ENCODE measurements at places on chromosomes 3 and 15.

DNA sequence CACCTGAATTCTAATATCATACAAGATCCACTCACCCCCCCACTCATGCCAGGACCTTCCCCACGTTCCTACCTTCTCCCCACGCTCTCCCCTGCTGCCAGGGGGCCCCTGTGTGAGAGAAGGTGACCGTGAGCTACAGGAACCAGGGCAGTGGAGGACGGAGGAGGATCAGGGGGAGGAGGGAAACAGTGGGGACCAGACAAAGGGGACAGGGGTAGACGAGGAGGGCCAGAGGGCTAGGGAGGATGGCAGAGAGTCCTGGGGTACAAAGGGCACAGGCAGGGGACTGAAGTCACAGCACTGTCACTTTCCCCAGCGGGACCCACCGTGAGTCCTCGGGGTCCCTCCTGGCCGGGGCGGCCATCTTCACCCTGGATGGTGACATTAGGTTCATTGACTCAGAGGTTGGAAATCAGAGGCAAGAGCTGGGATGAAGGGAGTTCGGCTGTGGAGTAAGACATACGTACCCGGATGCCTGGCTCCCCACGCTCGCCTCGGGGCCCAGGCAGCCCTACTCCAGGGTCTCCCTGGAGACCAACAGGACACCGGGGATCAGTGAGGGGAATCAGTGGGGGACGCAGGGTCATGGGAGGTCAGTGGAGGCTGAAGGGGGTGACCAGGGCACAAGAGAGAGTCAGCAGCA lies 6.3 kb upstream of the UCN2 start:
- DNase-seq = no peak

DNA sequence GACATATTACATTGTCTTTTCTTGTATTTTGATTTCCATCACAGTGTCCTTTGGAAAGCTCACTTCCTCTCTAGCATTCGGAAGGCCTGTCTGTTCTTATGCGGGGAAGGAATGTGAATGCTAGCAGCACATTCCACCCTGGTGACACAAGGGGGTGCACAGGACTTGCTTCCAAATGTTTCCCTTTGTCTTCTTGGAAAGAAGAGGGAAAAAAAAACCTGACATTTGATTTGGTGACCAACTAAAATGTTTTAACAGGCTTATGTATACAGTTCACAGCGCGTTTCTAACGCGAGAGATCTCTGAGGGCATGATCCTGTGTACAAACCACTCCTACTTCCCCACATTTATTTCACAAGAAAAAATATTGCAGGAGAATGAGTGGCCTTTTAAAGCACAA lies 107.6 kb upstream of the FXR1 start:
- DNase-seq = no peak

DNA sequence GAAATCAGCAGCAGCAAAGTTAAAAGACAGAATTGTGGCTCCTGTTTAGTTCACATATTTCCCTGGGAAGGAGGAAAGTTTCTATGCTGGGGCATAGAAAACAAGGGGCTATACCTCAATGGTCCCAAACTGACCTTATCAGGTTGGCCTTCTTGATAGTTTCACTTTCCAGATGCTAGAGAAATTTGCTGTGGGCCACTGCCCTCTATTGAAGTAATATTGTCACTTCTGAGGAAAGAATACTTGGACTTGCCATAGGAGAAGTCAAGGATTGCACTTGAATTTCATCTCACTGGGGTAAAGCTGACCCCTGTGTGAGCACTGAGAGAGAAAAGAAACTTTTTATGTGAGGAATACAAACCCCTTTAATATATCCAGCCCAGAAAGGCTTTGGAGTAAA lies 49.3 kb upstream of the XCR1 start:
- DNase-seq = no peak

GRCh38 chr15:66925721-66926120 lies 139.7 kb upstream of the SMAD3 start:
- DNase-seq = no peak

GRCh38 chr3:25281041-25281731 lies 146.9 kb upstream of the RARB start:
- DNase-seq = no peak

GRCh38 chr15:78212546-78213424 lies 21.6 kb downstream of the ACSBG1 start:
- no peak for DNase-seq

DNA sequence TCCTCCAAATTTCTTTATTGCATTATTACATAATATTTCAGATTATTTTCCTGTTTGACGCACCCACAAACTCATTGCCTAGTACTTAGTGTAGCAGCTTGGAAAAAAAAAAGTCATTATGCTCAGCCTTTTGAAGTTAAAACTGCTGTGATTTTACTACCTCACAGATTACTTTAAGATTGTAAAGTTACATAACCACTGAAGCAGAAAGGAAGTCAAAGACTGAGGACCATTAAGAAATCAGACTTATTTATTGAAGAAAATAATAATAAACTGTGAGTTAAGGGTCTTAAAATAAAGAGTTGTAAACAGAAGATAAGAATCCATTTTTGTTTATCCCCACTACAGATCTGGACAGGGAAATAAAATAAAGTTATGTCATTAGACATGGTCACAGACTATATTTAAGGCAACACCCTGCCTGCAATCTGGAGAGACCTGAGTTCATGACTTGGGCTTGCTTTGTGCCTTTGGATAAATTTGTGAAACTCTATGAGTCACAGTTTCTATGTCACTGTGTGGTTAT lies 212.1 kb upstream of the ROBO2 start:
- no peak for DNase-seq

DNA sequence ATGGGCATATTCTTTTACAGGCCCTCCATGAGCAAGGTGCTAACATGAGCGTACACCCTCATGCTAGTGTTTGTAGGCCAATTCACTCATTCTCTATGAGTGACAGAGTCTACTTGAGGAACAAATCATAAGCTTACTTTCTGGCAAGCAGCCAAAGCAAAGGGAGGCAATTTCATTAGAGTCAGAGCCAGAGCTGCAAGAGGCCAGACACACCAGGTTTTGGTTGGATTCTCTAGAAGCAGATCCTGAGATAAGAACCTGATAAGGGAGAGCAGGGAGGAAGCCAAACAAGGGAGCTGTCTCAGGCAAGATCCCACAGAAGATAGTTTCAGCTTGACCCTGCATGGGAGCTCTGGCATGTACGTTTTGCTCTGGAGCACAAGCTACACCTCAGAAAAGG lies 214.1 kb upstream of the CTNNB1 start:
- DNase-seq = no peak

DNA sequence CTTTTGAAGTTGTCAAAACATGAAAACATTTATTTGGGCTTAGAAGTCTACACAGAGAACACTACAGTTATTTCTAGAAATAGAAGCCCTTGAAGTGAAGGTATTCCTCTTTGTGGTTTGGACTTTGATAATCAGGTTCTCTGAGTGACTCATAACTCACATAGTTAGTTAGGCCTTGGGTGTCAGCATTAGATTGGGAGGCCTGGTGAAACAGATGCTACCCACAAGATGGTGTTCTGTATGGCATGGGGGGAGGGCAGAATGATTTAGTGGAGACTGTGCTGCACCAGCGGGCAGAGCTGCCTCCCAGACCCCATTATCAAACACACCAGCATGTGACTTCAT lies 108.9 kb upstream of the ETV5 start:
- no peak for DNase-seq

- no peak for DNase-seq
Measured at GRCh38 chr15:63075015-63075983, 32.8 kb downstream of the TPM1 start.
